ENCODE measurements at places on chromosomes 4 and X.

GRCh38 chr4:65007841-65008439 lies 598.7 kb upstream of the TECRL start:
- no peak for DNase-seq

- DNase-seq: no peak
These were observed 249.2 kb upstream of the GPRIN3 start for GRCh38 chr4:89556601-89557305.

DNA sequence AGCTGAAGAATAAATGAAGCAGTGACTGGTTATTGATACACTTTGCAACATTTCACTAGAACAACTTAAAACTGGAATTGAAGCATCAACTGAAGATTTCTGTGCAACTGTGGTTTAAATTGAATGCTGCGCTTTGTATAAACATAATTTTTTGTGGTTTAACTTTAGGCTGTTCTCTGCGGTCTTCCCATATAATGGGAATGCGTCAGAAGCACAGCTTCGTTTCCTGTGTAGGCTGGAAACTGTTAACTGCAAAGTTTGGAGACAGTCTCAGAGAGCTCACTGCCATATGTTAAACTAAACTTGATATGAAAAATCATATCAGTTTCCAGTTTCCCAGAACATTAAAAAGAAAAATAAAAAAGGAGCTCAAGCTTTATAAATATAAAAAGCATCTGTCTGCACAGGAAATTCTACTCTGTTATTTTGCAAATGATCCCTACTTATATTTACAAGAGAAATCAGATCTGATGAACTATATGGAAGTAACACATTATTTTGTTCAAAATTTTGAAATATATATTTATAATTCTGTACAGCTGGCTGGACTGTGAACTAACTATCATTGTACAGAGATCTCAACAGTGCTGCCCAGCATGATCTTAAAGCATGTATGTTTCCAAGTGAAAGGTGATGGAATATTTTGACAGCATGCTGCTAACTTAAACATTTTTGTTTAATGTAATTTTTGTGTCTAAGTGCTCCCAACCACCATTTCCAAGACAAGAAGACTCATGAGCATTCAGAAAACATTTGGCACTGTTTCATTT lies 139.9 kb downstream of the NDST3 start:
- no peak for DNase-seq

GRCh38 chr4:92305878-92306520 lies 2.2 kb downstream of the GRID2 start:
- DNase-seq: no peak

- no peak for DNase-seq
These were observed 4.3 kb downstream of the EPHA5 start for GRCh38 chr4:65665771-65666523.

GRCh38 chr4:56748271-56748670 lies 67.2 kb upstream of the HOPX start:
- no peak for DNase-seq

DNA sequence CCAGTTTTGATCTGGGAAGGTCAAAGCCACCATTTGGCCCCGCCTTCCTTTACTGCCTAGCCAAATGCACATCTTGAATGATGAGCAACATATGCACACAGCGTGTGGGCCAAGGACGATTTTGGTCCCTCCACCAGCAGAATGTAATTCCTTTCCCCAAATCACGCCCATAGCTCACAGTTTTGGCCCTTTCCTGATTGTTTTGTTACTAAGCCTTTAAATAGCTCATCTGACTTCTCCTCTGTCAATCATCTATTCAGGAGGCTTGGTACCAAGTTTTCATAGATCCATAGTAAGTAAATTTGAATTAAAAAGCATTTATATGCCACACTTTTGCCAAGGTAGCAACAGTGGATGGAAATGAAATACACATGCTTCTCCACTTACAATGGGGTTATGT lies 123.3 kb downstream of the NFKB1 start:
- DNase-seq: no peak

- DNase-seq: no peak
These were observed 92.7 kb downstream of the USP46 start for GRCh38 chr4:52566136-52567031.

DNA sequence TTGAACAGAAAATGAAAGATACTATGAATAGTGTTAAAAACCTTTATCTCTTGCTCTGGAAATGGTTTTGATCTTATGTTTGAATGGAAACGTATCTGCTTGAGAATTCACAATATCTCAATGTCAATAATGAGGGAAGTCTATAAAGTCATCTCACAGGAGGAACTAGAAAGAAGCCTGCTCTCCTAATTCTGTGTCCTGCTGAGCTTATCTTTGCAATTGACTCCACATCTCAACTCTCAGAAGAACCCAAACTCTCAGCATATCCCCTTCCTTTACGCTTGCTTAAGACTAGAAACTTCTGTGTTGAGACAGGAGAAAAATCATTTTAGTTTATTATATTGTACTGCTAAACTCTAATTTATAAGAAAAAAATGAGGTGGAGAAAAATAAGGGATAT lies 8.3 kb upstream of the PF4V1 start:
- no peak for DNase-seq

DNA sequence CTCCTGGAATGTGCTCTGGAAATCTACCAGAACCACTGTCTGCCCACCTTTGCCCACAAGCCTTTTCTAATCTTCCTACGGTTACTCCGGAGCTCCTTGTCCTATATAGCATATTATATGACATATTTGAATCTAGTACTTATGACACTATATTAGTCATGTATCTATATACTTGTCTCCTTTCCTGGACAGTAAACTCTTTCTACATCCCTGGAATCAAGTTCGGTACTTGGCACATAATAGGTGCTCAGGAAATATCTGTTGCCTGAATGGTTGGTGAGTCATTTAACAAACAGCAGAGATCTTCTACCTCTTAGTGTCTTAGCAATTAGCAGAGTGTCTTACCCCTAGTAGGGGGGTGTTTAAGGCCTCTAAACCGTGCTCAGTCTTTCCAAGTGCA lies 123.6 kb downstream of the RELL1 start:
- DNase-seq: no peak

DNA sequence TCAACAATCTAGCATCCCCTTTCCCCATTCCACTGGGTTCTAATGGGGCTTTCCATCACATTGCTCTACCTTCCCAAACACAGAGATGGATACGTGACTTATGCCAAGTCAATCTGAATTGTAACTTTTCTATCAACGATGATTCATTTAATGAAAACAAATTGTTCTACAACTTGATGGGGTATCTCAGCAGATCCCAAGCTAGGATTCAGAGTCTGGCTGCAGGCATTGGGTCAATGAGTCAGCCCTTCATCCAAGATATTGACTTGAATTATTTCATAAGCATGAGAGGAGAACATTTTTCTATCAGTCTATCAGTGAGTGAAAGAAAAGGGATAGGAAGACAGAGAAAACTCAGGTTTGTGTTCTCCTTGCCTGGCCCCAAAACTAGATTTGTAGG lies 15.0 kb upstream of the HPGDS start:
- DNase-seq: no peak

GRCh38 chr4:74874753-74875367 lies 58.1 kb upstream of the PARM1 start:
- no peak for DNase-seq

GRCh38 chrX:70808942-70809940 lies 99.3 kb downstream of the TEX11 start:
- no peak for DNase-seq

- no peak for DNase-seq
These were observed 220.5 kb upstream of the RPS6KA3 start for GRCh38 chrX:20487227-20487626.

- no peak for DNase-seq
These were observed 20.6 kb downstream of the CLIC2 start for GRCh38 chrX:155313766-155314165.

- DNase-seq: no peak
These were observed 523.1 kb downstream of the IQCM start for GRCh38 chr4:149292425-149293007.

DNA sequence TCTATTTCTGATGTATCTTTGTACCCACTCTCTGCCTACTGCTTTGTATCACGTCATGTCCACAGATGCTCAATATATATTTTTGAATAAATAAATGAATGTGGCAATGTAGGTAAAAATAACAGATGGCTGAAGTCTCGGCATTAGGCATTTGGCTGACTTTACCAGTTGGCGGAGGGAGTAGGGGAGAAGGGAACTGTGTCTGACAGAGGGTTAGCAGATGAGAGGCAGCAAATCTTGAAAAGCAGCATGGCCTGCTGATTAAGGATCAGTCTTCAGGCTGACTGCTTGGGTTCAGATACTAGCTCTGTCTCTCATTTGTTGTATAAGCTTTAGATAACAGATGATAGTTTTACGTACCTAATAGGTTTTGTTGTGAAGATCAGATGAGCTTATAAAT lies 31.9 kb upstream of the RASGEF1B start:
- no peak for DNase-seq

- DNase-seq: no peak
These were observed 1.1 kb upstream of the PGRMC2 start for GRCh38 chr4:128288689-128289106.

GRCh38 chr4:153063490-153063889 lies 127.4 kb downstream of the FHDC1 start:
- no peak for DNase-seq

- DNase-seq: no peak
These were observed 48.8 kb upstream of the CCSER1 start for GRCh38 chr4:90078440-90078839.

DNA sequence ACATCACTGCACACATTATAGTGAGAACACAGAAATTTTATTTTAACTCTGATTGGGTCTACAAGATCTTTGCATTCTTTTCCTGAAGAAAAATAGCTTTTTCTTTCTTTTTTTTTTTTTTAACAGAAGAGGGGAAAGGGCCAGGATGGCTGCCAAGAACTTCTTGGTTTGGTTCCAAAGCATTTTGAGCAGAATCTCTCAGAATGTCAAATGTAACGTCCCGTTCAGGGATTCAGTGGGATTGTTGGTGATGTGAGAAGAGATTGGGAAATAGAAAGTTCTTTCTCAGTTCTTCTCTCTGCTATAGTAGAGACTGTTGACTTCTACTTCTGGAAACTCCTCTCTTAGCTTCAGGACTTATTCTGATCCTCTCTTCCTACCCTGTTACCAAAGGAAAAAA lies 70.9 kb upstream of the CBR4 start:
- DNase-seq: no peak

Measured in activated CD4-positive, alpha-beta memory T cell treated with anti-CD3 and anti-CD28 coated beads for 36 hours (primary cell).